ENCODE measurements at places on chromosomes 2 and 18. TPM values are rescaled to one million over a fixed set of nuclear protein-coding genes. Genes with fewer than 3 reads are reported as not detected.

Gene OR6B2
- total RNA-seq = not detected

Gene PJVK
- 5.1 TPM for total RNA-seq

Gene TRABD2A
- 0.54 TPM for total RNA-seq

Gene ZFAND2B
- 37.8 TPM for total RNA-seq

Gene SNORC
- 0.33 TPM for total RNA-seq

Gene RNF152
- total RNA-seq = 2.6 TPM

Gene DOK6
- total RNA-seq = not detected

Gene CIB4
- total RNA-seq = not detected

Gene MAP2
- total RNA-seq = 1.5 TPM

Gene EPG5
- 30.2 TPM for total RNA-seq

Gene FBXO41
- total RNA-seq = 7.5 TPM

Gene ARPC2
- total RNA-seq = 530 TPM

Gene CHRNG
- total RNA-seq = not detected
